Adipocyte (in vitro differentiated cells): ENCODE measurements at places on chromosomes 13 and 19.

DNA sequence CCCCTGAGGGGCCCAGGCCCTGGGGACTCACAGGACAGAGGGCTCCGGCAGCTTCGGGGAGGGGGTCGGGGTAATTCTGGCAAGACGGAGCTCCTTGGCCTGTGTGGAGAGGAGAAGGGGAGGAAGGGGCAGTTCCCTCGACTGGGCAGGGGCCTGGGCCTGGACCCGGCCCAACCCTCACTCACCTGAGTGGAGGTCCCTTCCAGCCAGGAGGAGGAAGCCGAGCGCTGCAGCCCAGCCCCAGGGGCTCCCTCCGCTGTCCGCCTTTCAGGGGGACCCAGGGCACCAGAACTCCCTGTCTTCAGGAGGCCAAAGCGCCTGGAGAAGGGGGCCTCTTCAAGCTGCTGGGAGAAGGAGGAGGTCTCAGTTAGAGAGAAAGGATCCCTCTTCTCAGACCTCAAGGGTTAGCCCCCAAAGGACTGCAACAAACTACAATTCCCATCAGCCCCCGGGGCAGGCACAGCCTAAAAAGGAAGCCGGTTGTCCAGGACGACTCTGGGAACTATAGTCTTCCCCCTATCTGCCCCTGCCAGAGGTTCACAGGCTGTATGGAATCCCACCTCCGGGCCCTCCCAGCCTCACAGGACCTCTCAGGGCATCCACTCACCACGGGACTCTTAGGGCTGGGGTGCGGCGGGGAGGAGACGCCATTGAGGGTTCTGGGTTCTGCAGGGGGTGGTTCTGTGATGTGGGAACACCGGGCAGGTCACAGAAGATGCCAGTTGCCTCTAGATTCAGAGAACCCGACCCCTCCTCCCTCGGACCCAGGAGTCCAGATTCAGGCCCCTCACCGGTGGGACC is 19.8 kb downstream of the EPS8L1 start:
- no peak for DNase-seq

DNA sequence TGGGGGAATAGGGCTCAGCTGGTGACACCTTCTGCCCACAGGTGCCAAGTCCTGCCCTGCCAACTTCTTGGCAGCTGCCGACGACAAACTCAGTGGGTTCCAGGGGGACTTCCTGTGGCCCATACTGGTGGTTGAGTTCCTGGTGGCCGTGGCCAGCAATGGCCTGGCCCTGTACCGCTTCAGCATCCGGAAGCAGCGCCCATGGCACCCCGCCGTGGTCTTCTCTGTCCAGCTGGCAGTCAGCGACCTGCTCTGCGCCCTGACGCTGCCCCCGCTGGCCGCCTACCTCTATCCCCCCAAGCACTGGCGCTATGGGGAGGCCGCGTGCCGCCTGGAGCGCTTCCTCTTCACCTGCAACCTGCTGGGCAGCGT is 2.1 kb downstream of the P2RY11 start:
- no peak for DNase-seq

DNA sequence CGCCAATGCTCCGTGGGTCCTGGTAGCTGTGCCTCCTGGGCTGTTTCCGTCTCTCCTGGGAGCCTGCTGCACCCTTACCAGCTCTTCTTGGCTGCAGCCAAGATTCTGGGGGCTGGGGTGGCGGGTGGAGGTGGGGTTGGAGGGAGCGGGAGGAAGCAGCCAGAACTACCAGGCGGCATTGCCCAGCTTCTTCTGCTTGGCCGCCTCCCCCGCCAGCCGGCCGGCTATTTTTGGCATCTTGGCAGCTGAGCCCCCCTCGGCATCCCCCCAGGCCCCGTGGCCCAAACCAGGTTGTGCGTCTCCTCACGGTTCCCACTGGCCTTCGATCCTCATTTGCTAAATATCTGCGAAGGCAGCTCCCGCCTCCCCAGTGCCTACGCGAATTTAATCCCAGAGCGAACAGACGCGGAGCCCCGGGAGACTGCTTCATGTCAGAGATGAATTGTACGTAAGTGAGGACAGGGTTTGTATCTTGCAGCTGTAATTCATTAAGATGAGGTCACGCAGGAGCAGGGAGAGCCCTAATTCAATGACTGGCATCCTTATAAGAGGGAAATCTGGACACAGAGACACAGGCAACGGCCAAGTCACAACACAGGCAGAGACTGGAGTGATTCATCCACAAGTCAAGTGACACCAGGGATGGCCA is 12.8 kb upstream of the PEAK3 start:
- DNase-seq = peak; percentile 78

GRCh38 chr13:94712287-94712811 is at the start of gene SOX21:
SOX21 (minus strand) TSS chr13:94712545; CDS start chr13:94712049, 496 bp downstream.
- no peak for DNase-seq

DNA sequence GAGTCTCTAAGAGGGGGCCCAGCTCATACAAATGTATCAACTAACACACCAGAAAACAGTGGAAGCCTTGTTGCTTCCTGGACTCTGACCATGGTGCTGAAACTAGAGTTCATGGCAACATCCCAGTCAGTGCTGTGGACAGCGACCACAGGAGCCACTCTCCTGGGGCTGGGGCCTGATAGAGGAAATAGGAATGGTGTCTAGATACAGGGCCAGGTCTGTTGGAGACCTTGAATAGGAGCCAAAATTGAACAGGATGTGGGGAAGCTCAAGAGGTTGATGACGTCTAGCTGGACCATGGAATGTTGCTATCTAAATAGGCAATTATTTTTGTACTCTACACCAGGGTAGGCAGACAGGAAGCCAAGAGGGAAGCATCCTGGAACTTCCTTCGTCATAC is 21.7 kb downstream of the LILRB4 start:
- peak; percentile 8 for DNase-seq
